ENCODE measurements at places on chromosomes 5 and 9. TPM values are rescaled to one million over a fixed set of nuclear protein-coding genes. Genes with fewer than 3 reads are reported as not detected.

- peak; percentile 10 for DNase-seq
Observed at GRCh38 chr9:95981761-95982390, 106.4 kb downstream of the ERCC6L2 start.

DNA sequence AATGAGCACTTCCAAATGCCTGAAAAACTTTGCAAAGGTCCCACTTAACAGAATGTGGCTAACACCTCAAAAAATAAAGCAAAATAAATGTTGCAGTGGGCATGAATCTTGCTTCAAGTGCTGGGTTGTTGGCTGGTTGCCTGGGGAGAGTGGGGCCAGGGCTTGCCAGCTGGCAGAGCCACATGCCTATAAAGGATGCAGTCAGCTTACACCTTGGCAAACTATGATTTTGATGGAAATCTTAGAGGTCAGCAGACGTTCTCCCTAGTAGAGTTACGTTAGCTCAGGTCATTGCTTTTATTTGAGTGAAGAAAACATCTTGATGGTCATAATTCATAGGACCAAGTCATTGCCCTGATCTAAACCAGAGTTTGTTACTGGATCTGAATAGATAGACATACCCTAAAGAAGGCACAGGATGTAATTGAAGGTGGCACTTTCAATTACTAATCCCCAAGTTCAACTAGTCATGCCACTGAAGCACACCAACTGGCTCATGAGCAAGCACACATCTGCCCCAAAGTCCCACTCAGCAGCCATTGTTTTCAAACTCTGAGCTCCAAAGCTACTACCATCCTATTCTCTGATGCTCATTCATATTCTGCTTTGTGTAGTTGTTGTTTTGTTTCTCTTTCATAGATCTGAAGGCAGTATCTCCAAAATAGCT lies 51.2 kb upstream of the ZSWIM6 start:
- no peak for DNase-seq

GRCh38 chr9:26470284-26470683 lies 422.3 kb downstream of the CAAP1 start:
- no peak for DNase-seq

The LRRC19 gene
- total RNA-seq, result not detected

DNA sequence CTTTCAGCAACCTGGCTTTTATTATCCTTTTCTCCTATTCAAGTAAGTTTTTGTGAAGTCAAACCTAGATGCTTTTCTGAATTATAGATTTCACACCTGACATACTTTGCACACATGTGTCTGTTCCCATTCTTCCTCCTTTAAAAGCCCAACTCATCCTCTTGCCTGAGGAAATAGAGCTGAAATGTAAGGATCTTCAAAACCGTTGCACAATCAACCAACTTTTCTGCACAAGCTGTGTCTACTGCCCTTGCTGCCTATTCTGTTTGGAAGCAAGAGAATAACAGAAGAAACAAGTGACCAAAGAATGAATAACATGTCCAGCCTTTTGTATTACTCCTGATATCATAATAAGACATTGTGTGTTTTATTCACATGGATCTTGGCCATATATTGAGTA lies 95.1 kb upstream of the ITGA1 start:
- no peak for DNase-seq

GRCh38 chr9:34544035-34544434 lies 21.2 kb upstream of the ENHO start:
- DNase-seq, result no peak

- no peak for DNase-seq
Observed at GRCh38 chr5:134458234-134459009, 46.7 kb upstream of the CDKN2AIPNL start.

DNA sequence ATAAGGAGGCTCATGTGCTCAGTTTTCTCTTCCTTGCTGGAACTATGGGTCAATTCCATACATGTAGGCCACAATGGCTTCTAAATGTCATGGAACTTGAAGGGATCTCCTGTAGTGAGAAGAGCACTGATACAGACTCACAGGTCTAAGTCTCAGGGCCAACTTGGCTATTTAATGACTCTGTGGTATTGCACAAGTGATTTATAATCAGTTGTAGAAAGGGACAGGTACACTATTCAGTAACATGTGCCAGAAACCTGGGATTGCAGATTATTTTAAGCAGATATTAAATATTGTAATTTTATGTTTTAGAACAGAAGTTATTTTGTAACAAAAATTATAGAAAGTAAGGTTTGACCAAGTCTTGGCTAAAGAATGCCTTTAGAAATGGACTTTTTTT lies 241.5 kb upstream of the PIK3R1 start:
- DNase-seq, result no peak

The SLC2A6 gene
- 42.1 TPM for total RNA-seq

DNA sequence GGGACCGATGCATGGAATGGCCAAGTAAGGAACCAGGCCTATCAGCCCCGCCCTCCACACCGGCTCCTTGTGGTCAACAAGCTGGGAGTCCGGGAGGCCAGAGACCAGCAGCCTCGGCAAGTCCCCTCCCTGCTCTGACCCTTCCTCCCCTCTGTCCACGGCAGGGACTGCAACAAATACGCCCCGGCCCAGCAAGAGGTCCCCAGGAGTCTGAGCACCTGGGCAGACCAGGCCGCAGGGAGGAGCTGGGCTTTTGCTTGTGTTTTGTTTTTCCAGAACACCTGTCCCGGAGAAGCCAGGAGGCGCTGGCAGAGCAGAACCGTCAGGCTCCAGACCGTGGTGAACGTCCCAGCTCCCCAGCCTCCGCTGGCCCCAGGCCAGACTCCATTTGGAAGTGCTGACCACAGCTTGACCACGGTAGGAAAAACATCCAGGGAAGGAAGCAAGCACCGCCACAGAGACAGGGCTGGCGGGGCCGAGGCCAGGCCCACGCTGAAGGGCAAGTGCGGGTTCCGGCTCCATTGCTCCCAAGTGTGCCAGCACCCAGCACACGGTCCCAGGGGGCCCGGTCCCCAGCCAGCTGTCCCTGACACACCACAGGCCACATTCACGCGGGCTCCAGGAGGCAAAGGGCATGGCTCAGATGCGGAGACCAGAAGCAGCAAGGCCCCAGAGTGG lies 56.7 kb downstream of the VAV2 start:
- no peak for DNase-seq

The PTGES gene
- not detected for total RNA-seq

The PCDHA1 gene
- not detected for total RNA-seq

DNA sequence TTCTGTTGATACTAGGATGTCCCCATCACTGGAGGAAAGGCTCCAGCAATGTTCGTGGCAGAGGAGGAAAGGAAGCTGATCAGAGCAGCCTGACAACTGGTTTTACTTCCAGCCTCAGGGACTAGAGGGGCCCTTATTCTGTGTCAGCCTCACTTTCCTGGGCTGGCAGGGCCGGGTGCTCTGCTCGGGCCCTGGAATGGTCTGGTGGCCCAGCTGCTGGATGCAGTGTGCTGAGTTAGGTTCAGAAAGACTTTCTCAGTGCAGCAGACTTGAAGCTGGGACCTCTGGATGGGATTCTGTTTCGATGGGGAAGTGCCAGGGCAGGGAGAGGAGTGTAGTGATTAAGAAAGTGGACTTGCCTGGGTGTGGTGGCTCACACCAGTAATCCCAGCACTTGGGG lies 81.0 kb downstream of the MACROH2A1 start:
- no peak for DNase-seq

The CRB2 gene
- total RNA-seq, result 3.4 TPM

GRCh38 chr5:137379555-137380286 lies 119.4 kb downstream of the SPOCK1 start:
- DNase-seq, result no peak

DNA sequence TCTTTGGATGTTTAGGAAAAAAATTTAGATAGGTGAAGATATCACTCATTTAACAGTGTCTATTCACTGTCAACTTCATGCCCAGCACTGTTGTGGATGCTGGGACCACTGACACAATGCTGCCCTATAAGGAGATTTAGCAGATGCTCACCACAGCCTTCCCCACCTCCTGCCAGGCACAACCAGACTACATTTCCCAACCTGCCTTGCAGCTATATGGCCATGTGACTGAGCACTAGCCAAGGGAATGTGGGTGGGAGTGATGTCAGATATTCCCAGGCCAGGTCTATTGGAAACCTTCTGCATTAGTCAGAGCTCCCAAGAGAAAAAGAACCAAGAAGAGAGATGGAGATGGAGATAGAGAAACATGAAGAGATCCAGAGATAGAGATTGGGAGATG lies 302.6 kb upstream of the TAS2R1 start:
- DNase-seq, result no peak

The OR1Q1 gene
- not detected for total RNA-seq

The PRRX2 gene
- total RNA-seq, result not detected

DNA sequence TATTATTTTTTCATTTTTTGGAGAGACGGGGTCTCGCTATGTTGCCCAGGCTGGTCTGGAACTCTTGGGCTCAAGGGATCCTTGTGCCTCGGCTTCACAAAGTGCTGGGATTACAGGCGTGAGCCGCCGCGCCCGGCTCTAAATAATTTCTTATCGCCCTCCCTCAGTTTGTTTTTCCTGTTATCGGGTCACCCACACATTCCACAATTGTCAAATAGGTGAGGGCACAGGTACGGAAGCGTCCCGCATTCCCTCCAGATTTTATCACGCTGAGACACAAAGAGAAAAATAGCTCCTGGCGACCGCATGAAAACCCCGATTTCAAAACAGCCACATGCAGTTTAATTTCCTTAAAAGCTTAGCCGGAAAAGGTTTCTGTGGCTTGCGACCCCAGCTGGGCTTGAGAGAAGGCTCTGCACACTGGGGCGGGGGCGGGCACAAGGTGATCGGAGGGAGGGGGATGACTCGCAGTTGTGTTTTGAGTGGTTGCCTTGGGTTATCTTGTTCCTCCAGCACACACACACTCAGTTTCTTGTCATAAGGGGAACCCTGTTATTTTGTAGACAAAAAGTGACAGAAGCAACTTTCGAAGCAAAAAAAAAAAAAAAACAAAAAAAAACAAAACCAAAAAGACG lies 717 bp upstream of the IQGAP2 start:
- peak; percentile 94 for DNase-seq

DNA sequence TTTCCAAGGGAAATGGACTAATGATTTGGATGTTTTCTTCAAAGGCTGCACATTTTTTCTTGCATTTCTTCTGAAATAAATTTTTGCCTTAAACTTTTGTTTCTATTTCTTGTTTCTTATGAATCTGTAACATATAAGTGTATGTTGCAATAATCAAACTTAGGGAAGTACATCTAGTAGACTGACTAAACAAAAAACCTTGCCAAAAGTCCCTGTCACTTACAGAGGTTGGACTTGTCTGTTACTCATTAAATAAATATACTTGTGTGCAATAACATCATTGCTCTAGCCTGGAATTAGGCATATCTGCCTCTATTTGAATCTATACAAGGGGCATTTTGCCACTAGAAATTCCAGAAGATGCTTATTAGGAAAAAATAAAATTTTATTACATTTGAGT lies 56.6 kb downstream of the C6 start:
- no peak for DNase-seq

- no peak for DNase-seq
Observed at GRCh38 chr9:135093911-135094584, 6.6 kb downstream of the OLFM1 start.

DNA sequence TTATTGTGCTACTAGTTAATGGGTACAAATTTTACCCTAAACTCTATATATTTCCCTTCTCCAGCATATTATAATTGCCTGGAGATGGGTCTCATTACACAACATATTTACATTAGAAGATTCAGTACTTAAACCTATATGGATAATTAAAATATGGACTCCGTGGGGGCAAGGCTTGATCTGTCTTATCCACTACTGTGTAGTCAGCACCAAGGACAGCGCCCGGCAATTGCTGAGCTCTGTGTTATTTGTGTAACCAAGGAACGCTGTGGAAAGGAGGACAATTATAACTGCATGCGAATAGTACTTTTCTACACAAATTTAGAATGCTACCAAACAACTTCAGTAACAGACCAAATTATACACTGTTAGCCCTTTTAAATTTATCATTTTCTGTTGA lies 77.7 kb downstream of the DNAH5 start:
- DNase-seq, result peak; percentile 14

The FLT4 gene
- not detected for total RNA-seq

The C9 gene
- total RNA-seq, result not detected

- no peak for DNase-seq
Observed at GRCh38 chr9:11163843-11164242, 551.0 kb upstream of the PTPRD start.

Measured in OCI-LY7 (cell line).